ENCODE measurements at places on chromosomes 1 and 21.

GRCh38 chr1:29177022-29177705 is 4.5 kb downstream of the SRSF4 start:
- DNase-seq, result no peak

DNA sequence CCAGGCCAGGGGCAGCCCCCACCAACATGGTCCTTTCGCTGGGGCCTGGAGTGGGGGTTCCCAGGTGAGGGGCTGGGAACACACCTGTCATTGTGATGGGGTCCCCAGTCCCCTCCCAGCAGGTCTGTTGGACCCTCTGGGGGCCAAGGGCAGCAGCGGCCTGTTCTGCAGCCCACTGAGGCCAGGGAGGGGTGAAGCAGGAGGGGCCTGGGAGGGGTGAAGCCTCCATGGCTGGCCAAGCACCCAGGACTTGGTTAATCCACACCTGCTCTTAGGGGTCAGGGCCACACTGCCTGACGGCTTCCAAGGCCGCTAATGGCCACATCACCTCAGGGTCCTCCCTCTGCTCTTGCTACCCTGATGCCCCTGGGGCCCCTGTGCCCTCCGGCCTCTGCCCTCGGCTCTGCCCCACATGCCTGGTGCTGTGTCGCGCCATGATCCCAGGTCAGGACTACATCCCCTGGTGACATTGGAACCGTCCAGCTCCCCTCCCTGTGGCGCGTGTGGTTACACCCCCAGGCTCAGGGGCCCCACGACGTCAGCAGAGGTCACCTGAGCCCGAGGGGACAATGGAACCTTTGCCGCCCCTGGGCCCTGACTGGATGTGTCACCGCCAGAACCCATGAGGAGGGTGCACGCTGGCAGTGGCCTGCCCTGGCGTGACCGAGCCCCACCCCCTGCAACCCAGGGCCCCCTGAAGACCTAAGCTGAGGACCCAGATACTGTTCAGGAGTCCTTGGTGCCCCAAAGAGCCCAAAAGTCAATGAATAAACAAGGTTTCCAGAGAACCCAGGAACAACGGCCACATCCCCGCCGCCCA is 7.0 kb downstream of the TNFRSF18 start:
- DNase-seq, result no peak

GRCh38 chr1:206583707-206584648 is 28.3 kb downstream of the EIF2D start:
- DNase-seq, result peak; percentile 71

- DNase-seq, result no peak
These were observed 17.3 kb downstream of the CSF1 start for GRCh38 chr1:109927911-109928321.

- DNase-seq, result no peak
These were observed 25.4 kb downstream of the GNAI3 start for GRCh38 chr1:109573785-109574184.

- DNase-seq, result no peak
These were observed 3.1 kb downstream of the PADI1 start for GRCh38 chr1:17207966-17208418.

GRCh38 chr1:182841368-182841988 is 2.3 kb downstream of the DHX9 start:
- DNase-seq, result peak; percentile 22

DNA sequence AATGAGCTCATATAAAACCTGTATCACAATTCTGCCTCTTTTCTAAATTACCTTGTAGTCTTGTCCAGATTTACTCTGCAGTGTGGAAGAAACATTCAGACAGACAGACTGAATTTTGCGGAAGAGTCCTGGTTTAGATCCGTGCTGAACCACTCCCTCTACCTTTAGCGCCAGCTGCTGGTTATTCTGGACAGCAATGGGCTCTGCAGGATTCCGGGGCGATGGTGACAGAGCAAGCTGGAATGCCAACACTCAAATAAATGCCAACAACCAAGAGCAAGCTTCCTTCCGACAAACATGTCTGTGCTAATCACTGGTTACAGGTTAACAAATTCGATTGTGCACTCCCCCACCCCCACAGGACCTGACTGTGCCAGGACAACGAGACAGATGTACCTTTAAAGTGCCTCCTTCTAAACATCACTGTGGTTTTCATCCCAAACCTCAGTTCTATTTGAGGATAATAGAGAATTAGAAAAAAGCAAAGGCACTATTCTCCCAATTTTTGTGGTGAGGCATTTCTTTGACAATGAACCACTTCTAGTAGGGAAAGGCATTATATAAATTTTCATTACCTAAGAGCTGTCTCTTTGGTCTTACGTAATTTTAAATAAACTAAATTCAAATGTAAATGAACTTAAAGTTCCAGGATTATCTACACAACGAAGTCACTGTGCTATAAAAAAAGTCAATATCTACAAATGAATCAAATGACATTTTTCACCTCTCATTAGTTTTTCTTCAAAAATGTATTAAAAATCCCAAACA is 90.4 kb downstream of the INTS7 start:
- no peak for DNase-seq

DNA sequence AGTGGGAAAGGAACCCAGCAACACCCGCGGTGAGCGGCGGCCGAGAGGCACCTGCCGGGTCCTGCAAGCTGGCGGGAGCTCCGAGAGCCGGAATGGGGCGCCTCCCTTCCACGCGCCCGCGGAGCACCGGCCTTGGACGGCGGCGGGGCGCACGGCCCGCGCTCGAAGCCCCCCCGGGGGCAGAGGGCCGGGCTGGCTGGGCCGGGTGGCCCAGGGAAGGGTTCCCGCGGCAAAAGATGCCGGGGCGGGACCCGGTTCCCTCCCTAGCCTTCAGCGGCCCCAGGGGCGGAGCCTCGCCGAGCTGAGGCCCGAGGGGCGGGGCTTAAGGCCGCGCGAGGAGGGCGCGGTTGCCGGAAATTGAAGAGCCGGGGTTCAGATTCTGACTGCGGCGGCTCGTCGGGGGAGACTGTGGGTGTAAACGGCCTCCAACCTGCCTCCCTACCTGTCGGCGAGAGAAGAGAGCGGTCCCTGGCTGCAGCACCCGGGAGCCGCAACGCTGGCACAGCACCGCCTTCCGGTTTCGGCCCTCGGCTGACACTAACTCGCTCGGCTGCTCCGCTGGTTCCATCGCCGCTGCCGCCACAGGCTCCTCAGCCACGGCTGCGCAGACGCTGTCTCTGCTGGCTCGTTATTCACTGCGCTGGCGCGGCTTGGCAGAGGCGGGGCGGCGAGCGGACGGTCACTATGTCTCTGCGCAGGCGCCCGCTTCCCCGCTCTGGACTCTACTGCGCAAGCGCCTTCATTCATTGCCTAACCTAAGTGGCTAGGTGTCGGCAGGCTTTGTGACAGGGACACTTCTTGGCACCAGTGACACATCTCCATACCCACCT is at the start of gene RABIF:
TSS of gene RABIF (minus strand) at position 619 of the 830 bp plus-strand sequence. CDS start at position 568, 51 bp downstream.
- peak; percentile 100 for DNase-seq

- DNase-seq, result peak; percentile 77
These were observed 8.7 kb upstream of the MDM4 start for GRCh38 chr1:204507317-204508105.

DNA sequence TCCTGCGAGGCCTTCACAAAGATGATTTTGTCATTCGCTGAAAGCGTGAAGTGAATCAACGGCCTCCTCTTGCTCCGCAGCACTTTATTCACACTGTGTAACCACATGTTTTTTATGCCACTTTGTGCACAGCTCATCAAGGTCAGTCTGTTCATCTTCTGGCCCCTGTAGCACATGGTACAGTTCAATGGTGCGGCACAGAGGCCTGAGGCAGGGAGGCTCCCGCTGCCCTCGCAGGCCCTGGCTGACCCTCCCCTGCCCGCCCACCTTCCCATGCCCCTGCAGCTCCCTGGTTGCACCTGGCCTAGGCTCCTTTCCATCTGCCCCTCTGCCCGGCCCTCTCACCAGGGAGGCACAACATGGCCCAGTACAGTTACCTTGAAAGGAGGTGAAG is 87.5 kb downstream of the CD247 start:
- no peak for DNase-seq

DNA sequence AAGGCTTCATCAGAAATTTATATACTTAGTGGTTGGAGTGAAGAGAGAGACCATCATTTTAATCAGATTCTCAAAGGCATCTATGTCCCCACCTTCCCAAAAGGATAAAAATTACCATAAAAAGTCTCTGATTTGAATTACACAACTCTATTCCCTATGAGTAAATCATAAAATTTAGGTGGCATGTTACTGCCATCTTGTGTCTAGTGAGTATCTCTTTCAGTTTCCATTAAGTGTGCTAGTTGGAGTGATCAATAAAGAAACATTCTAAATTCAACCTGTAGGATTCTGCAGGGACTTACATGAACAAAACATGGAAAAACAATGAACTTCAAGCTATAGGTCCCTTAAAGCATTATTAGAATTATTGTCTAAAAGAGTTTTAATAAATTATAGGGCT is 655.4 kb downstream of the LTN1 start:
- DNase-seq, result no peak

- DNase-seq, result no peak
These were observed 47.8 kb upstream of the LRRN2 start for GRCh38 chr1:204733289-204733688.

DNA sequence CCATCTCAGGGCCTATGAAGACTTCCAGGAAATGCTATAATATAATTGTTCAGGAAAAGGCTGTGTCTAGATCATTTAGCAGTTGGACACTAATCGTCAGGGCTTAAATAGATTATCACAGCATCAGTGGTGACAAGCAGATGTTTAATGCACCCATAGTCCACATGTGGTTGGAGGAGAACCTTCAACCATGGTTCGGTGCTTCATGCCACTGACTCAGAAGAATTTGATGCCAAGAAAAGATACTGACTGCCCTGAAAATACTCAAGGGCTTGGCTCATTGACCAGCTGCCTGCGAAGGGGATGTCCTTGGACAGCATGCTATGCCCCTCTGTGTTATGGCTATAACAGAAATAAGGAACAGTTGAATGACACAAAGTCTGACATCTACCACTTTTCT is 175.7 kb downstream of the HHIPL2 start:
- no peak for DNase-seq

- no peak for DNase-seq
These were observed 13.8 kb downstream of the S100A7A start for GRCh38 chr1:153430166-153430553.

GRCh38 chr1:154223621-154224020 is 2.9 kb downstream of the UBAP2L start:
- DNase-seq, result no peak

DNA sequence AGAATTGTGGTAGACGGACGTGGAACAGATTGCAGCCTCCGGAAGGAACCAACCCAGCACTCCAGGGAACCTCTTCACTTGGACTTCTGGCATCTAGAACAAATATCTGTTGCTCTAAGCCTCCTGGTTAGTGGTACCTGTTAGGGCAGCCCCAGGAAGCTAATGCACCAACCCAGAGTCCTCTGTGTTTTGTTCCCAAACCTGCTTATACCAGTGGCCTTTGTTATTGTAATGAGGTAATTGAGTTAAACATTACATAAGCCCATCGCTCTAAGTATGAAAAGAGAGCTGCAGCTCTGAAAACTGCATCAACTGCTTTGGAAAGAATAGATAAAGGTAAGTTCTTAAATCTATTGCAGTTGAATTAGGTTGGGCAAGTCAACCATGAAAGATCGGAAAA is 516.7 kb downstream of the NPHP4 start:
- no peak for DNase-seq

DNA sequence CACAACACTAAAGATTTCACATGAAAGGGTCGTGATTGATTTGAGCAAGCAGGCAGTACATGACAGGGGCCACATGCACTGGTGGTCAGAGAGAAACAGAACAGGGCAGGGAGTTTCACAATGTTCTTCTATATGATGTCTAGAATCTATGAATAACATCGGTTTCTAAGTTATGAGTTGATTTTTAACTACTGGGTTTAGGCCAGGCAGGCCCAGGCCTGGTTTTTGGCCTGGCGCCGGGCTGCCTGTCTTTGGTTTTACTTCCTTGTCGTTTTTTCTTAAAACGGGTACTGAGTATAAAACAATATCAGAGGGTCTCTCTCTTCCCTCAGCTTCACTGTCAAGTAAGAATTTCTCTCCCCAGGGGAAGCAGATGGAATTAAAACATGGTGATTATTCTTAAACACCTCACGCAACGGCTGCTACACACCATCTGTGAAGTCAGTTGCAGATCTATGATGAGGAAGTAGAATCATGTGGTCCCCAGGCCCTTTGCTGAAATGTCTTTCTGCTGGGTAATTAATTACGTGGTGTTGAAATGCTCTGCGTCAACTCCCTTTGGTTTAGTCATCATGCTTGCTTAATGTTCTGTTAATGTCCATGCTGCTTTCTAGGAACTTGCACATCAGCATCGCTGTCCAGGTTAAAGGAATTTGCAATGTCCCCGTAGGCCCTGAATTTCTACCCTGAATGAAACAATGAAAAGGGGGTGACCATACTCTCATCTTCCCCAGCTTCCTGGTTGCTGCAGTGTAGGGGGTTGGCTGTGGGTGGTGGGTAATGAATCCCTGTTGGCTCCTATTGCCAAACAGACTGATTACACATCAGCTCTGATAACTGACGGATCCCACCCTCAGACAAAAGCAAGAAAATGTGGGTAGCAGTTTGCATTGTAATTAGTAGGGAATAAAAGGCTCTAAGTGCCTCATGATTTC is 70.3 kb downstream of the SERINC2 start:
- no peak for DNase-seq

- no peak for DNase-seq
These were observed 171.5 kb downstream of the RUNX1 start for GRCh38 chr21:34877485-34878128.

DNA sequence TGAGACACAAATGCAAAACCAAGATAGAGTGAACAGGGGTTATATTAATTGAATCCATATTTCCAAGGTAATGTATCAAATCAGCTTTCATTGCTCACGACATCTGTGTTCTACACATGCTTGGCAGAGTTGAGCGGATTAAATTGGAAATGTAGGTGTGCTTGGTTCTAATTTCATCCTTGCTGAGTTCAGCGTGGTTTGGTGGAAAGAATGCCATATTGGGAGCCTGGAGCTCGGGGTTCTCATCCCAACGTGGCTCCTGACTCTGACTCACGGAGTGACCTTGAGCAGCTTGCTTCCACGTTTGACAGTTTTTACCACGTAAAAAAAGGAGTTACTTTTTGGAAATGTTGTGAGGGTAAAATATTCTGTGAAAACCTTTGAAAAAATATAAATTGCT is 92.0 kb downstream of the MTR start:
- no peak for DNase-seq

DNA sequence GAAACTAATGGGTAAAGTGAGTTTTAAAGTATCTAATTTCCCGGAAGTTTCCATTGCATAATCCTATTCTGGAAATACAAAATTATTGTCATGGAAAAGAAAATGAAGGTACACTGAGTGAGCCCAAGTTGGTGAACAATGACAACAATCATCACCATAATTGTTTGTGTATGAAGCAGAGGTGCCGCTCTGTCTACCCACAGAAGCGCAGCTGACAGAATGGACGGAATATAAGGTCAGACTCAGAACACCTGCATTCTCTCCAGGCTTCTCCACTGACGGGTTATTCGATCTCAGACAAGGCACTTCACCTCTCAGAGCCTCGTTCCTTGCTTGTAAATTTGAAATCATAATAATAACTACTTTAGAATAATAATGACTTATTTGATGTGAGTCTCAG is 99.1 kb upstream of the NGF start:
- DNase-seq, result no peak

All from right kidney (tissue), 9 donors.